Hematopoietic multipotent progenitor cell treated with erythropoietin and hydrocortisone succinate and interleukin-3 and kit ligand, for 4 days (in vitro differentiated cells): ENCODE measurements at places on chromosomes 5 and 9.

DNA sequence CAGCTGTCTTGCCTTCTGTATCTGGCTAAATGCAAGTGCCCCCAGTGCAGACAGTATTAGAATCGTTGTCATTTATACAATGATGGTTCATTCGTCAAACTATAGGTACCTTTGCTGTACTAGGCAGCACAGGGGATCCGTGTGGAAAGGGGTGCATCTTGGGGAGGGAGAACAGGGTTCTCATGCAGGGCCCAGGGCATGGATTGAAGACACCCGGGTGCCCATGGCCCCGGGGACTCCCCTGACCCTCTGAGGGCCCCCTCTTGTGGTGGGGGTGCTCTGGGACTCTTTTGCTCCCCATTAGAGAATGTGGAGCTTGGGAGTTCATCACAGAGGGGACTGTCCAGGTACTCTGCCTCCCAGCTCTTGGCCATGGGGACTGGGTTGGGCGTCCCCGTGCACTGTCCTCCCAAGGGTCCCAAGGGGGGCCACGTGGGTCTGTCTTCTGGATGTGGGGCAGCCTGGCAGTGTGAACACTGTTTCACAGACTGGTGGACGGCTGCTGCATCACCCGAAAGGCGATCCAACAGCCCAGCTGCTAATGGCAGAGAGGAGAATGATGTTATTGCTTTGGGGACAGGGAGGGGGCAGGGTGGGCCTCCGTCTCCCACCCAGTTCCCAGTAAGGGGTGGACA, 36.9 kb upstream of the RXRA start:
- no peak for DNase-seq

- DNase-seq: peak; percentile 11
Observed at GRCh38 chr9:88808019-88808656, 183.1 kb upstream of the S1PR3 start.

GRCh38 chr5:143308731-143309130, 94.8 kb downstream of the NR3C1 start:
- DNase-seq: no peak

GRCh38 chr5:14870337-14871213, 1.0 kb downstream of the ANKH start:
- peak; percentile 19 for DNase-seq

DNA sequence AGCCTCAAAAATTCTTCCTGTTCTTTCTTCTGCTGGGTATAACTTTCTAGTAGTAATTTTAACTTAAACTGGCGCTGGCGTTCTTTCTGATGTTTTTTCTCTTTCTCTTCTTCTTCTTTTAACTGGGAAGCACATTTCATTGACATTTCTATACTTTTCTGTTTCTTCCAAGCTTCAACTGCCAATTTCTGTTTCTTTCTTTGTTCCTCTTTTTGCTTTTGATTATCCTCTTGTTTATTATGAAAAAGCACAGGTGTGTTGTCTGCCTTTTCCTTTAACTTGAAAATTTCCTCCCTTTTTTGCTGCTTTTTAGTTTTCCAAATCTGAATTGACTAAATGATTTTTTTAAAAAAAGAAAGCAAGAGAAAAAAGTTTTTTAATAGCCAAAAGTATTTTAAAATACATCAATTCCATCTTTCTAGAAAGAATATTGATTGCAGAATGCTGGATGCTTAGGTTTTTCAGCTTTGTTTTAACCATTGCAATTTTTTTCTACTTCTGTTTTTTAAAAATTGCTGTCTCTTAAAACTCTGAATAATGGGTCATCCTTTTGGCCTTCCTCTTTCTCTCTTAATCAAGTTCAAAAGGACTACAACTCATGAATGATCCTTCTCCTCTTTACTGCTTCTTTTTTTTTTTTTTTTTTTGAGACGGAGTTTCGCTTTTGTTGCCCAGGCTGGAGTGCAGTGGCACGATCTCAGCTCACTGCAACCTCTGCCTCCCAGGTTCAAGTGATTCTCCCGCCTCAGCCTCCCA, 8.8 kb upstream of the PGGT1B start:
- DNase-seq: peak; percentile 10

GRCh38 chr5:94759961-94760360, 141.5 kb downstream of the SLF1 start:
- no peak for DNase-seq

GRCh38 chr9:80066931-80067330, 495.2 kb downstream of the TLE4 start:
- no peak for DNase-seq

DNA sequence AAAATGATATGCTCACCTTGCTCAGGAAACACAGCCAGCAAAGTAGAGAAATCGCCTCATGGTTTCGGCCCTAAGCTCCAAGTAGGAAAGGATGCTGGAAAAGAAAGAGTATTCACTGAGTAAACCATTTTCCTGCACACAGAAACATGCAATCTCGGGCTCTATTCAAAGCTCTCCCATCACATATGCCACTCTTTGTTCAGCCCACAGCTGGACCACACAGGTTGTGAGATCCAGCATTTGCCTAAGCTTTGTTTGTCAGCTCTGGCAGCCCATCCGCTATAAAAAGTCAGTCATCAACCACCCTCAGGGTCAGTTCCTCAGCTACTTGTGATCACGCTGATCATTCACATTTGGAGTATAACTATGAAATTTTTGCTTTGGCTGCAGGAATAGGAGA, 96.5 kb upstream of the SMARCA2 start:
- no peak for DNase-seq

DNA sequence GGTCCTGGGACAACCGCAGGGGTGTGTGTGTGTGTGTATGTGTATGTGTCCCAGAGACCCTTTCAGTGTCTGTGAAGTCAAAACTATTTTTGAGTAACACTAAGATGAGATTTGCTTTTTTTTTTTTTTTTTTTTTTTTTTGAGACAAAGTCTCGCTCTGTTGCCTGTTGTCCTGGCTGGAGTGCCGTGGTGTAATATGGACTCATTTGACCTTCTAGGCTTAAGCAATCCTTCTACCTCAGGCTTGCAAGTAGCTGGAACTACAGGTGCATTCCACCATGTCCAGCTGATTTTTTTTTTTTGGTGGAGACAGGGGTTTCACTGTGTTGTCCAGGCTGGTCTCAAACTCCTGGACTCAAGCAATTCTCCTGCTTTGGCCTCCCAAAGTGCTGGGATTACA, 97.4 kb upstream of the KLF9 start:
- DNase-seq: no peak

GRCh38 chr5:89374144-89374784, 491.3 kb upstream of the MEF2C start:
- no peak for DNase-seq

- DNase-seq: no peak
Observed at GRCh38 chr5:180484813-180485212, 9.4 kb upstream of the CNOT6 start.

DNA sequence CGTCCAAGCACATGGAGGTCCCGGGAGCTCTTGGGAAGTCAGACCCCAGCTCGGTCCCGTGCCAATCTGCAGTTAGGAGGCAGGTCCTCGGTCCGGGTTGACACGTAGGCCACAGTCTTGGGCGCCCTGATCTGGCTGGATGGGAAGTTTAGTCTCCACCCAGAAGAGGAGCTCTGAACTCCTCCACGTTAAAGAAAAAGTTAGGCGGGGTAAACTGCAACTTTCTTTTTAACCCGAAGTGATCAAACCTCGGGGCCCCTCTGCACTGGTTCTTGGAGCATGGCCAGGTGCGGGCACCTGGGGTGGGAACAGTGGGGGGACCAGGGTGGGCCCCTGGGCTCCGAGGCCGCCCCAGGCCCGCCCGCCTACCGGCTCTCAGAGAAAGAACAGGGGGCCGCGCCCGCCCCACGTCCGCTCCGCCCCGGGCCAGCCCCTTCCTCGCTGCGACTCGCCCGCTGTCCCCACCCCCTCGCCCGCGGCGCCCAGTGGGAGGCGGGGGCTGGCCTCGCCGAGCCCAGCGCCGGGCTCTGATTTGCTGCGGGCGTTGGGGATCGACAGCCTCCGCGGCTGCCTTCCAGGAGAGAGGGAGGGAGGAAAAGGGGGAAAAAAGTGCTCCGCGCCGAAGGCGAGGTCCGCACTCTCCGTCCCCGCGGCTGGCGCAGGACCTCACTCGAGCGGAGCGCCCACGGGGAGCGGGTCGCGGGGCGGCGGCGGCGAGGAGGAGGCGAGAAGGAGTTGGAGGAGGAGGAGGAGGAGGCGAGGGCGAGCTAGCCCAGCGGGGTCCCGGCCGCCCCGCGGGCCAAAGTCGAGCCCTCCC, at the start of gene COL5A1:
Gene COL5A1, plus strand, starts transcription at position 631 of the 817 bp plus-strand sequence. CDS start 385 bp downstream, outside the sequence.
- peak; percentile 82 for DNase-seq

DNA sequence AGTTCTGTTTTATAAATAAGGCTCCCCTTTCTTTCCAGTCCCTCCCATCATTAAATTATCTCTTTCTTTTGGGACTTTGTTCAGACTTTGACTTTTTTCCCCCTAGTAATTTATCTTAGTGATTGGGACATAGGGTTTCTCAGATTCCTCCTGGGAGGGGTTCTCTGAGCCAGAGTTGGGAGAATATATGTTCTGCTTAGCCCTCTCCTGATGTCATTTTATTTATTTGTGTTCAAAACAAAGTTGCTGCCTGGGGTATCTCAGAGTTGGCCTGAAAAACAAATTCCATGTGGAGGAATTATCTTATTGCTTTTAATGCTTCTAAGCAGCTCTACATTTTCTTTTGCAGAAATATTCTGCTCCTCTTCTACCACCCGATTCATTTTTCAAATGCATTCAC, 211.0 kb downstream of the PCSK5 start:
- no peak for DNase-seq

GRCh38 chr5:176789873-176790615, 20.3 kb upstream of the UNC5A start:
- no peak for DNase-seq
